ENCODE measurements at places on chromosomes 4 and X.

DNA sequence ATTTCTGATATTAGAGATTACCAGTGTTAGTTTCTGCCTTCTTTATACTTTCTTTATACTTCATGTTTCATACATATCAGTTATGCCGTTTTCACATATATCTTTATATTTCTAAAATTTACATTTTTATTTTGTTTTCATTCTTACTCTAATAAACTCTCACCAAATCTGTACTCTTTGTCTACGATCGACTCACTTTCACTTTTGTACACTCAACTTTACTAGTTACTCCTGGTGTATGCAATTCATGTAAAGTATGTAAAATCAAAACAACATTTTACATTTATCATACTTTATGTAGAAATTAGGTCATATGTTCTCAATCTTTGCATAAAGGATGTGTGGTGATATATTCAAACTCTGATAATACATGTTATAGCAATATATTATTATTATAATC is 59.9 kb downstream of the UGT2A3 start:
- DNase-seq: no peak

- no peak for DNase-seq
These were observed 637.4 kb downstream of the ZNF674 start for GRCh38 chrX:45907786-45908185.

DNA sequence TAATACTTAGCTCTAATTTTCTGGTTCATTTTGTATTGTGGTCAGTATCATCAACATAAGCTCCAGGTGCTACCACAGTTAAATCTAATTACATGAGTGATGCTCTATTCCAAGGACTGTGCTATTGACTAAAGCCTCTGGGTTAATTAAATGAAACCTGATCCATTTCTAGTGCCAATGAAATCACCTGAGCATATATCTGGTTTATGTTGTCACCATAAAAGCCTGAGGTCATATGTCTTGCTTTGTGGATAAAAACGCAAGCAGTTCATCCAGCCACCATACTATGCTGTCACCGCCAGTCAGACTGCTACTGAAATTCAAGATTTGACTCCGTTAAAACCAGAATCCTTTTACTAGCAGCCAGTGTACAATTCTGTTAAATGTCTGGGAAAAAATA is 64.2 kb upstream of the ZNF518B start:
- no peak for DNase-seq

DNA sequence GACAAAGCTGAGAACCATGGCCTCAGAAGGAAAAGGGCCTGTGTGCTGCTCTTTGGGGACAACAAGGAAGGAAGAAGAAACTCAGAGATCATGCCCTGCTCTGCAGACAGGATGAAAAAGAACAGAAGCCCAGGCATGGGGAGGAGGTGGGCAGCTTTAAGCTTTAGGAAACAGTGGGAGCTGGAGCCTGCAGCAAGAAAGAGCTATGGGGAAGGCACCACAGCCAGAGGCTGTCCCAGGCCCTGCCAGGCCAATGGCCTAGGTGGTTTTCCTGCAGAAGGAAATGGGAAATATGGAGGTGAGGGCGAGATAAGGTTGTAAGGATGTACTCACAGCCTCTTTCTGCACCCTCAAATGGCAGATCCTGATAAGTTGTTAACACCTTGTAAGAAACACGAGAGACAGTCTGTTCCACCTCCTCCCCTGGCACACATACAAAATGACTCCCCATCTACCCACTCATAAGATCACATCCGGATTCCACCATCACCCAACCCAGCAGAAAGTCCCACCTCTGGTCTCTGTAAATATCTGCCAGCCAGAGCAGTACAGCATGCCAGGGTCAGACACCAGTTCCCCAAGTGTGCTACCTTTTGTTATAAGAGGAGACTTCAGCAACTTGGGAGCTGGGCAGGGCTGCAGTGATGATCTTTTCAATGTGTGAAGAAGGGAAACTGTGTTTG is 105.2 kb downstream of the RTL5 start:
- no peak for DNase-seq

- no peak for DNase-seq
These were observed 151.4 kb downstream of the VCX3A start for GRCh38 chrX:6383488-6383887.
